Mesenchymal stem cell (in vitro differentiated cells and primary cell): ENCODE measurements at places on chromosomes 1 and 21.

GRCh38 chr21:32215306-32215685 lies 63.6 kb downstream of the MIS18A start:
- DNase-seq, result no peak

DNA sequence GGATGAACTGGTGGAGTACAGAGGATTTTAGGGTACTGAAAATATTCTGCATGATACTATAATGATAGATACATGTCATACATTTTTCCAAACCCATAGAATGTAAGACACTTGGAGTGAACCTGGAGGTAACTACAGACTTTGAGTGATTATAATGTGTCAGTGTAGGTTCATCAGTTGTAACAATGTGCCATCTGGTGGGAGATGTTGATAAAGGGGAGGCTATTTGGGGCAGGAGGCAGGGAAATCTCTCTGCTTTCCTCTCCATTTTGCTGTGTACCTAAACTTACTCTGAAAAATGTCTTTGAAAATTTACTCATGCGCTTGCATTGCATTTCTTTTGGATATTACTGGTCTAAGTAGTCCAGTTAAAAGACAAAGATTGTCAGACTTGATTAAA lies 35.2 kb downstream of the PTBP2 start:
- no peak for DNase-seq

- DNase-seq, result peak; percentile 25
Observed at GRCh38 chr1:168348146-168348709, 67.6 kb downstream of the TBX19 start.

- no peak for DNase-seq
Observed at GRCh38 chr1:117674521-117675400, 68.9 kb downstream of the TENT5C start.

GRCh38 chr21:41874611-41875010 lies 4.5 kb downstream of the PRDM15 start:
- no peak for DNase-seq

GRCh38 chr1:30299393-30299792 lies 424.0 kb downstream of the MATN1 start:
- DNase-seq, result no peak

- DNase-seq, result peak; percentile 45
Observed at GRCh38 chr1:14881775-14882672, 271.5 kb upstream of the TMEM51 start.

DNA sequence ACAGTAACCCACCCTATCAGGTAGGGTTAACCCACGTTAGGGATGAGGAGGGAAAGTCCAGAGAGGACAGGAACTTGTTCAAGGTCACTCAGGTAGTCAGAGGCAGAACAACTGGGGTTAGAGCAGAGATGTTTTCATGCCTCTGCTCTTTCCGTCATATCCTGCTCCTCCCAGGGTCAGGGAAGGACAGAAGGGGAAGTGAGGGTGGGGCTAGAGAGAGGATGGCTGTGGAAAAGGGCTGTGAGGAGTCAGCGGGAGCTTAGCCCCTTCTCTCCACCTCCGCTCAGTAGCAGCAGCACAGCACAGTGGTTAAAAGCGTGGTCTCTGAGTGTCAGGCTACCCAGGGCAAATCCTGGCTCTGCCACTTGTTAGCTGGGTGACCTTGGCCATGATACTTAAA lies 36.5 kb downstream of the DDX20 start:
- DNase-seq, result no peak

GRCh38 chr1:223147873-223148272 lies 4.8 kb upstream of the TLR5 start:
- DNase-seq, result no peak

GRCh38 chr1:50976890-50977574 lies 7.0 kb downstream of the CDKN2C start:
- peak; percentile 49 for DNase-seq

DNA sequence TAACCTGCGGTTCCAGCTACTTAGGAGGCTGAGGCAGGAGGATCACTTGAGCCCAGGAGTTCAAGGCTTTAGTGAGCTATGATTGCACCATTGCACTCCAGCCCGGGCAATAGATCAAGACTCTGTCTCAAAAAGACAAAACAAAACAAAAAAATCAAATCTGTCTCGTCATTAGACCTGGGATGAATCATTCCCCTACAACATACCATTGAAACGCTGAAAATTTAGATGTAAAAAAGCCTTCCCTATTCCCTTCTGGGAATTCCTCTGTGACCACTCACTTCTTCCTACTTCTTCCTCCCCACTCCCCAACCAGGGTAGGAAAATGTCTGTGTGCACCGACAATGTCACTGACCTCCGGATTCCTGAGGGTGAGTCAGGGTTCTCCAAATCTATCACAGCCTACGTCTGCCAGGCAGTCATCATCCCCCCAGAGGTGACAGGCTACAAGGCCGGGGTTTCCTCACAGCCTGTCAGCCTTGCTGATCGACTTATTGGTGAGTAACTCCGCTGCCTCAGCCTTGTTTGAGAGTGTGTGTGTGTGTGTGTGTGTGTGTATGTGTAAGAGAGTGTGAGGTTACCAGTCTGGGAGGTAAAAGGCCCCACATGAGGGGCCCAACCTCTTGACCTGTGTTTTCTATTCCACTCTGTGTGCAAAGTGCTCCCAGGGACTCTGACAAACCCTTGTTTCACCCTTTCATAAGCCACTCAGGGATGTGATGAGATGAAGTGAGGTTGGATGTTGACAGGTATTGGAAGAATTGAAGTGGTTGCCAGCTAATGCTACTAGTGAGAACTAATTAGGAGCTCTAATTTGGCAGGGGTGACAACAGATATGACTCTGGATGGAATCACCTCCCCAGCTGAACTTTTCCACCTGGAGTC lies 16.3 kb upstream of the SARS1 start:
- peak; percentile 99 for DNase-seq

GRCh38 chr1:175075572-175076568 lies 8.2 kb downstream of the TNN start:
- no peak for DNase-seq

DNA sequence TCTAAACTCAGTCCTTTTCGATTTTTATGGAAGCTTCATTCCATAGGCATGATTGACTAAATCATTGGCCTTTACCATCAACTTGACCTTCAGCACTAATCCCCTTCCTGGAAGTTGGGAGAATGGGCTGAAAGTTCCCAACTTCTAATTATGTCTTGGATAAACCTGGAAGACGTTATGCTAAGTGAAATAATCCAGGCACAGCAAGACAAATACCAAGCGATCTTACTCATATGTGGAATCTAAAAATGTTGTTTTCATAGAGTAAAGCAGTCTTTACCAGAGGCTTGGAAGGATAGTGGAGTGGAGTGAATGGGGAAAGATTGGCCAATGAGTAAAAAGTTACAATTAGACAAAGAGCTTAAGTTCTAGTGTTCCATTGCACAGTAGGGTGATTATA lies 1453.2 kb downstream of the PLA2G4A start:
- peak; percentile 26 for DNase-seq

GRCh38 chr1:154969246-154969645 lies 1.3 kb downstream of the SHC1 start:
- DNase-seq, result no peak
